ENCODE measurements at places on chromosomes 2 and 18. TPM values are rescaled to one million over a fixed set of nuclear protein-coding genes. Genes with fewer than 3 reads are reported as not detected.

AQP4 gene
- not detected for total RNA-seq

FAM237A gene
- total RNA-seq, result not detected

ANKRD44 gene
- total RNA-seq, result 2.7 TPM

TRIM43 gene
- 0.07 TPM for total RNA-seq

PSME4 gene
- total RNA-seq, result 43.5 TPM

OTOS gene
- total RNA-seq, result not detected

IL36B gene
- 0.09 TPM for total RNA-seq

ITGA4 gene
- total RNA-seq, result 2.0 TPM

ACVR2A gene
- 3.4 TPM for total RNA-seq

REG3G gene
- not detected for total RNA-seq

TANK gene
- total RNA-seq, result 33.2 TPM

SEPTIN10 gene
- 49.0 TPM for total RNA-seq

ZAP70 gene
- total RNA-seq, result not detected

HOXD3 gene
- 0.20 TPM for total RNA-seq

RESP18 gene
- not detected for total RNA-seq

CXCR4 gene
- total RNA-seq, result 0.28 TPM

CCDC68 gene
- total RNA-seq, result 3.8 TPM

FAP gene
- total RNA-seq, result 0.16 TPM

SMCHD1 gene
- total RNA-seq, result 14.3 TPM

C2orf72 gene
- total RNA-seq, result 7.9 TPM

GALNT14 gene
- total RNA-seq, result 48.4 TPM

SLC14A1 gene
- 0.08 TPM for total RNA-seq

SLC5A7 gene
- not detected for total RNA-seq

ACMSD gene
- not detected for total RNA-seq

SCN2A gene
- 0.01 TPM for total RNA-seq

PJVK gene
- total RNA-seq, result 1.3 TPM

CDK5R2 gene
- 3.0 TPM for total RNA-seq

KATNAL2 gene
- 3.3 TPM for total RNA-seq

CKAP2L gene
- total RNA-seq, result 13.4 TPM

SEC11C gene
- 53.9 TPM for total RNA-seq

ANKRD30BL gene
- total RNA-seq, result not detected

Data from A549 treated with CORT108297 at 1 μM for 4 hours (cell line).